KG1 (cell line): ENCODE measurements at places on chromosomes 6 and 20.

DNA sequence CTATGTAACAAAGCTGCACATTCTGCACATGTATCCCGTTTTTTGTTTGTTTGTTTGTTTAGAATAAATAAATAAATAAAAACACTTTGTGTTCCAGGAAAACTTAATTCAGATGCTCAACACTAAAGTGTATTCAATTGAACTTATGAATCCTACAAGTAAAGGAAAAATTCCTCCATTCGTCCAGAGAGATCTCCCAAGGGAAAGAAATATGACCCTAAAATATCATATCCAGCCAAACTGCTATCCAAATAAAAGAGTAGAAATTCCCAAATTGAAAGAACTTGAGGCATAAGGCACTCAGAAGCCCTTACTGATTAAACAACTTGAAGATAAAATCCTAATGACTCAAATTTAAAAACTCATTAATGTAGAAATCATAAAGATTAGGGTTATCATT, 90.4 kb downstream of the MOXD1 start:
- DNase-seq, result no peak

- no peak for DNase-seq
These were observed 579.5 kb downstream of the TFAP2B start for GRCh38 chr6:51398064-51398705.

GRCh38 chr20:36991703-36992102, 40.2 kb upstream of the SAMHD1 start:
- DNase-seq, result no peak

DNA sequence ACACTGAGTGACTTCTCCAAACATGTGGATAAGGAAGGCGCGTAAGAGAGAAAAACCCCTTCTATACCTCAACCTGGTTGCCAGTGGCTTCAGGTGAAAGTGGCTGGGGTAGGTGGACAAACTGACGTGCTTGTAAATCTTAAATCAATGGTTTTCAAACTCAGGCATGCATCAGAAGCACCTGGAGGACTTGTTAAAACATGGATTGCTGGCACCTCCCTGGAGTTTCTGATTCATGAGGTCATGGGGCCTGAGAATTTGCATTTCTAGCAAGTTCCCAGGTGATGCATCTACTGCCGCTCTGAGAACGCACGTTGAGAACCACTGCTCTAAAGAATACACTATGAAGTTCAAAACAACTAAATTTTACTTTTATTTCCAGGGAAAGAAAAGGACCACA, 31.9 kb upstream of the TAB2 start:
- no peak for DNase-seq

DNA sequence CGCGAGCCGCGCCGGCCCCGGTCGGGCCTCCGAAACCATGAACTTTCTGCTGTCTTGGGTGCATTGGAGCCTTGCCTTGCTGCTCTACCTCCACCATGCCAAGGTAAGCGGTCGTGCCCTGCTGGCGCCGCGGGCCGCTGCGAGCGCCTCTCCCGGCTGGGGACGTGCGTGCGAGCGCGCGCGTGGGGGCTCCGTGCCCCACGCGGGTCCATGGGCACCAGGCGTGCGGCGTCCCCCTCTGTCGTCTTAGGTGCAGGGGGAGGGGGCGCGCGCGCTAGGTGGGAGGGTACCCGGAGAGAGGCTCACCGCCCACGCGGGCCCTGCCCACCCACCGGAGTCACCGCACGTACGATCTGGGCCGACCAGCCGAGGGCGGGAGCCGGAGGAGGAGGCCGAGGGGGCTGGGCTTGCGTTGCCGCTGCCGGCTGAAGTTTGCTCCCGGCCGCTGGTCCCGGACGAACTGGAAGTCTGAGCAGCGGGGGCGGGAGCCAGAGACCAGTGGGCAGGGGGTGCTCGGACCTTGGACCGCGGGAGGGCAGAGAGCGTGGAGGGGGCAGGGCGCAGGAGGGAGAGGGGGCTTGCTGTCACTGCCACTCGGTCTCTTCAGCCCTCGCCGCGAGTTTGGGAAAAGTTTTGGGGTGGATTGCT, 1.3 kb downstream of the VEGFA start:
- peak; percentile 30 for DNase-seq

DNA sequence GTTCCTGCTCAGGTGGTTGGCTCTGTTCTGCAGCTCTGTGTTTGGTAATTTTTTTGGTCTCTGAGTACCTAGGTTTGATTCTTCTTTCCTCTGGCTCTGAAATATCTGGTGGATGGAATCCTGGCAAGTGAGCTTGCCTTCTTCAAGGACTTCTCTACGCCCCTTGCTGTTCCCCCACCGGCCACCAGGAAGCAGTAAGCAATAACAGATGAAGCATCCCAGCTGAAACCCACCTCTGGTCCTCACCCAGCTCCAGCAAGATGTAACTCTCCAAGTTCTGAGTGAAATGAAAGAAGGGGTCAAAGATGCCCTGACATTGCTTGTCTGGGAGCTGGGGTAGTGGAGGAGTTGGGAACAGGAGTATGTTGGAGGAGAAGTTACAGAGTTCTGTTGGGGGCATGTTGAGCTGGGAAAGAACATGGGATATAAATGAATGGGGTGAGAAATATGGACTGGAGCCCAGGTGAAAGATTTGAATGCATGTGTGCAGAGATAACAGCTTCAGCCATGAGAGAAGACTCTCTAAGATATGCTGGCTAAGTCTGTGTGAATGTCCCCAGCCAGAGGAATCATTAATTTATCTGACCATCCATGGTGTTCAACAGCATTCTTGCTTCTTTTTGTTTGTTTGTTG, 51.3 kb upstream of the GLP1R start:
- DNase-seq, result no peak

GRCh38 chr20:45406260-45407066, 1.6 kb upstream of the DBNDD2 start:
- DNase-seq, result no peak

- DNase-seq, result no peak
These were observed 159.7 kb downstream of the THBS2 start for GRCh38 chr6:169093770-169094551.

DNA sequence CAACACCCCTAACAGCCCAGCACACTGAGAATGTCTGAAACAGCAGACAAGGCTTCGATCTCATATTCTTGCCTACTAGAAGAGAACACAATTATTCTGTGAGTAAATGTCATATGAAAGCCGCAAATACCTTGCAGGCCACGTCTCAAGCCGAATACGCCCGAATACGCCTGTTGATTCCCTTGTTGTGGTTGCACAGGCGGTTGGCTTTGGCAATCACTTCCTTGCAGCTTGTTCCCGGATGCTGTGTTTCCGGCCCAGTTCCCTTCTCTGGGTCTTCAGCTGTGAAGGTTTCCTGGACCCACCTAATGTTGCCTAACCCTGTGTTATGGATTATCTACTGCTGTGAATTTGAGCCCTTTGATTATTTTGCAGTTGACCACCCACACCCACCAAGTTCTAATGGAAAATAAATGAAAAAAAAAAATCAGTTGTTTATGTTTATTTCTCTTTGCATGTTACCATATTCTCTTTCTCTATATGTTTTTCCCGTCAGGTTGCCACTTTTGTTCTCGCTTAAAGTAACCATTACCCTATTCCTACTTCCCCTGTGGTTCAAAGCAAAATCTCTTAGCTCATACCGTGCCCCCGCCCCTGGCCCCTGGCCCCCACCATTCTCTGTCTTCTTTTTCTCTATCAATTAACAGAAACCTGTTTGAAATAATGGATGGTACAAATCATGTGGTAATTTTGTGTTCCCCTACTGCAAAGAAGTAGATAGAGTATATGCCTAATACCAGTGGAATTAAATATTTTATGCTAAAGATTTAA, 172.4 kb downstream of the ADGB start:
- DNase-seq, result peak; percentile 88

- DNase-seq, result no peak
These were observed 172.0 kb downstream of the MYLK4 start for GRCh38 chr6:2578767-2579166.

GRCh38 chr20:18989736-18990474, 176.3 kb downstream of the SCP2D1 start:
- DNase-seq, result no peak

GRCh38 chr6:81834141-81834681, 81.7 kb upstream of the TENT5A start:
- no peak for DNase-seq

DNA sequence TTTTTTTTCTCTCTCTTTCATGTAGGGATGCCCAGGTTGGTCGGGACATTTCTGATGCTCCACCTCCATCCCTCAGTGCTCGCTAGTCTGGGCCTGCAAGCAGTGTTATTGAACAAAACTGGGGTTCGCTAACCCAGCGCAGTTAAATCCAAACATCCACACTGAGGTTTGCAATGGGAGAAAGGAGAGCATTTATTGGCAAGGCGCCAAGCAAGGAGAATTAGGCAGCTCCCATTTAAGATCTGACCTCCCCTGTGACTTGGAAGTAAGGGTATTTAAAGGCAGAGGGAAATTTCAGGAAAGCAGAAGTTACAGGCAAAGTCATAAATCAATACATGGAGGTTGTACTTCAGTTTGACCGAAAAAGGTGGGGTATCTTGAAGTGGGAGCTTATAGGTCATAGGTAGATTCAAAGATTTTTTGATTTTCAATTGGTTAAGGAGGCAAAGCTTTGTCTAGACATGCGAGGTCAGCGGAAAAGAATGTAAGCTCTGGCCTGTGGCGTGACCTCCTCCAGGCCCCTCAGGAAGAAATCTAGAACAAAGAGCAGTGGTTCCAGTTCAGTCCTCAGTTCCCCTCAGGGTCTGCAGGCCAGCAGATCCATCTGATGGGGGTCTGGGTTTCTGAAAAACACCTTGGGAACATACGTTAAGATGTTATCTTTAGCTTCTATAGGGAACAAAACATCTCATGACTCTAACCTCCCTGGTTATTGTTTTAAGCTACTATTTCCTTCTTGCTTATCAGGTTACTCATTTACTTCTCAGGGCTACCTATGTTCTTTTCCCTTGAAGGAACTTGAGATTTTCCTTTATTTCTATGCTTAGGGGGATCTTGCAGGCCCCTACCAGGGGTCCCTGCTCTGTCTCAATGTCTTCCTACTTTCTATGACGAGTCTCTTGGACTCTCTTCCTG, 66.0 kb upstream of the KIF16B start:
- DNase-seq, result no peak

- no peak for DNase-seq
These were observed 252.6 kb upstream of the CITED2 start for GRCh38 chr6:139627091-139627490.

DNA sequence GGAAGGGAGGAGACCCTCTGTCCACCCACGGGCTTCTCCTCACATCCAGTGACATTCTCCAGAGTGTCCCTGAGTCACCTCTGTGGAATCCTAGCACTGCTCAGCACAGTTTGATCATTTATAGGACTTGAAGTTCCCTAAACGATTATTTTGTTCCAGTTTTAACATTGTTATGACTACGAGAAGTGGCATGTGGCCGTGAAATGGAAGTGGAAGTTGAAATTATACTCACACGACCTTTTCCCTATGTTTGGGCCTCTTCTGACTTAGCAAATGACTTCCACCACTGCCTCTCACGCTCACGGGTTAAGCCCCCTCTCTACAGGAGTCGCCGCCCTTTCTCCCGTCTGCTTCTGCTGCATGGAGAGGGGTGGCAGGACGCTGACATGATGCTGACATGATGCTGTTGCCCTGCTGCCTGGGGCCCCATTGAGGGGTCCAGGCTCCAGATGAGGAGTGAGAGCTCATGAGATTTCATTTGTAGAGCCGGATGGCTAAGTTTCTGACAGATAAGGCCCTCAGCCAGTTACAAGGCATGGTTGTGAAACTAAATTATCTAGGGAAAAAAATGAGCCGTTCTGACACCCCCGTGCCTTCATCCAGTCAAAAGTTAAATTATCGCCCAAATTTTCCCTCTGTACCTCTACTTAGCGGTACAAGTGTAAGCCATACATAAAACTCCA, 153.6 kb upstream of the UST start:
- DNase-seq, result no peak

- DNase-seq, result no peak
These were observed 478.4 kb upstream of the SOX4 start for GRCh38 chr6:21115111-21115510.

- no peak for DNase-seq
These were observed 108.9 kb downstream of the VEGFA start for GRCh38 chr6:43878823-43879495.

- no peak for DNase-seq
These were observed 20.0 kb downstream of the BRPF3 start for GRCh38 chr6:36216559-36216958.

DNA sequence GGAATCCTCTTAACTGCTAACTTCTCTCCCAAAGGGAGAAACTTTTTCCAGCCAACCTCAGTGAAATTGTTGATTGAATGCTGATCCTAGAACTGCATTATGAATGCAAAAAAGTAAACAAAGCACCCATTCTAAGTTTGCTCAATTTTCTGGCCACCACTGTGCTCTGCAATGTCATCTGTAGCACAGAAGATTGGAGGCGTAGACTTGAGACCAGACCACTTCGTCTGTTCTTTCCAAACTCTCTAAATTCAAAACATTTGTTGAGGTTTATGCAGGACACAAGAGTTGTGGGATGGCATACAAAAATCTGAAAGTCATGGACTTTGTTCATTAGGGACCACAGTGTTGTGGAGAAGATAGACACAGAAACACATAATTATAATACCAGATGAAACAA, 11.1 kb upstream of the TSPYL1 start:
- no peak for DNase-seq

DNA sequence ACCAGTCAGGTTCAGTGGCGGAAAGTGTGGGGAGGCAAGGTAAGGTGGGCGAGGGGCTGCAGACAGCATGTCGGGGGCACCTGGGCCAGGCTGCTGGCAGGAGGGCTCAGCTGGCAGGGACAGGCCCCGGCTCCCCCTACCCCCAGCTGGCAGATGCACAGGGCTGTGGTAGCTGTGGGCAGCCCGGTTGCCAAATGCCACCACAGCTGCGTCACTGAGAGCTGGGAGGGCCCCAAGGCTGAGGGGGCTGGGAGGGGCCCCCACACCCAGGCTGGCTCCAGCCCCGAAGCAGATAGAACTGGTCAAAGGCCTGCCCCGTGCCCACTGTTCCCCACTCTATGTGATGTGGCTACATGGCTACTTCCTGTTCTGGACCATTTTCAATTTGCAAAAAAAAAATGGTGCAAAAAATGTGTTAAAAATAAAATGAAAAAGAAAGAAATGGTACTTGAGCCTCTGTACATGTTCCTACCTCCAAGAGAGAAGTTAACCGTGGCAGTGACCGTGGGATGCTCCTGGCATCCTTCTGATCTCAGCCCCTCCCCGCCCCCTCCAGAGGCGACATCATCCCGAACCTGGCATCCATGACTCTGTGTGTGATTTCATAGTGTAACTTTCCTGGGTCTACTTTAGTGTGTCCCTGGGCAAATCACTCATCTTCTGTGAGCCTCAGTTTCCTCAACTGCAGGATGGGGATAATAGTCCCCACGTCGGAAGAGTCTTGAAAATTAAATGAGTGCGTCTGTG, 64.4 kb downstream of the UBE2V1 start:
- no peak for DNase-seq

DNA sequence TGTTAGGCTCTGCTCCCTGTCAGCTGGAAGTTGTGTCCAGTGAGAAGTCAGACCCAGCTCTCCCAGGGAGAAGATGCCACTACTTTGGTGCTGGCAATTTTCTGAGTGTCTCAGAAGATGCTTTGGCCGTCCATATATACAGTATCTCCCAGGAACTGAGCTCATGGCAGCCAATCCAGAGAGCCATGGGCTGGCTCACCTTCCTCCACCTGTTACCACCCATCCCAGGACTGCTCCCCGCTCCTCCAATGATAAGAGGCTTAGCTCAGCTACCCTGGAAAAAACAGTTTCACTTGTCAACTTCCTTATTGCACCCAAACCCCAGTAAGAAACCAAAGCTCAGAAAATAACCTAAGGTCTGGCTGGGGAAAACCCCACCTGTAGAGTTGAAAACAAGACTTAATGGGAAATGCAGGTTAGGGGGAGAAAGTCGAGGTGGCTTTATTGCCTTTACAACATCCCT, at the start of gene BNIP5:
Gene BNIP5, minus strand, starts transcription at position 110 of the 463 bp plus-strand sequence. CDS start 6,198 bp downstream, outside the sequence.
- no peak for DNase-seq
